Activated T-helper 1 cell treated with anti-CD3 and anti-CD28 coated beads, Interleukin-12 subunit alpha, Interleukin-12 subunit beta, Interleukin-2, Interleukin-4 antibody, amounts not matched to agents 30 ng/mL and 10 ng/mL and 1 ng/mL, durations not matched to agents 14 hours and 24 hours and 36 hours (primary cell): ENCODE measurements at places on chromosomes 13 and 19. TPM values are rescaled to one million over a fixed set of nuclear protein-coding genes. Genes with fewer than 3 reads are reported as not detected.

DNA sequence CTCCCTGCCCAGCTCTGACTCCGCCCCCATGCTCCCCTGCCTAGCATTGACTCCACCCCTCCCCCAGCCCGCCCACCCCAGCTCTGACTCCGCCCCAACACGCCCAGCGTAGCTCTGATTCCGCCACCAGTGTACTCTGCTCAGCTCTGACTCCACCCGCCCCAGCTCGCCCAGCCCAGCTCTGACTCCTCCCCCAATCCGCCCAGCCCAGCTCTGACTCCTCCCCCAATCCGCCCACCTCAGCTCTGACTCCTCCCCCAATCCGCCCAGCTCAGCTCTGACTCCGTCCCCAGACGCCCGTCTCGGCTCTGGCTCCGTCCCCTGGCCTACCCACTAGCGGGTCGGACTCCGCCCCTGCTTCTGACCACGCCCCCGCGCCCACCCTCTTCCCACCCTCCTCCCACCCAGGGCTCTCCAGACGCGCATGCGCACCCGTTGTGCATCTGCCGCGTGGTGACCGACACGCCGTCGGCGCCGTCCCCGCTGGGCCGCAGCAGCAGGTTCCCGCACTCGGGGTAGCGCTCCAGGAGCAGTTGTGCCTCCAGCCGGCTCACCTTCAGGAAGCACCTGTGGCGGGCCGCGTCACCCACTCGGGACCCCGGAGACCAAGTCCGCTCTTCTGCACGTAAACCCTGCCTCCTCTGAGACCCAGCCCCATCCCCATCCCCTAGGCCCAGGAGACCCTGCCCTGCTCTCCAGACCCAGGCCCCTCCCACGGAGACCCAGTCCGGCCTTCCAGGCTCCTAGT is 10.2 kb downstream of the STAP2 start:
- DNase-seq, result peak; percentile 87

DNA sequence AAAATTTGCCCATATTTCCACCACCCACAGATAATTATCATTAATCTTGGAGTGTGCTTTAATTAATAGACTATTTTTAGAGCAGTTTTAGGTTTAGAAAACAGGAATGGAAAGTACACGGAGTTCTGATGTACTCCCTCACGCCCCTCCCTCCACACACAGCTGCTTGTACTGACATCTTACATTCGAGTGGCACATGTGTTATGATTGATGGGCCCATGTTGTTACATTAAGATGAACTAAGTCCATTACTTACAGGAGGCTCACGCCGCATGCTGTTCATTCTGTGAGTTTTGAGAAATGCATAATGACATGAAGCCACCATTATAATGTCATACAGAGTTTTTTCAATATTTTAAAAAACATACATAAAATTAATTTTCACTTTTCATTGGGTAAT is 1.2 kb upstream of the SPATA13 start:
- no peak for DNase-seq

CAPN12 gene
- 1.1 and 2.5 TPM in 2 replicates for total RNA-seq

ZSCAN5B gene
- not detected in 2 replicates for total RNA-seq
